ENCODE measurements at places on chromosomes 5 and 9. TPM values are rescaled to one million over a fixed set of nuclear protein-coding genes. Genes with fewer than 3 reads are reported as not detected.

LCN10 gene
- 11.2 TPM for total RNA-seq

SHISAL2B gene
- total RNA-seq = not detected

ROPN1L gene
- total RNA-seq = 1.9 TPM

PLPPR1 gene
- 5.0 TPM for total RNA-seq

TMEFF1 gene
- total RNA-seq = 0.64 TPM

PCDHGA7 gene
- 2.5 TPM for total RNA-seq

WWC1 gene
- 94.2 TPM for total RNA-seq

GPR150 gene
- total RNA-seq = 0.49 TPM

HBEGF gene
- 44.3 TPM for total RNA-seq

RANBP17 gene
- total RNA-seq = 17.8 TPM

PHF24 gene
- total RNA-seq = 0.23 TPM

CENPH gene
- 1.6 TPM for total RNA-seq

DNA sequence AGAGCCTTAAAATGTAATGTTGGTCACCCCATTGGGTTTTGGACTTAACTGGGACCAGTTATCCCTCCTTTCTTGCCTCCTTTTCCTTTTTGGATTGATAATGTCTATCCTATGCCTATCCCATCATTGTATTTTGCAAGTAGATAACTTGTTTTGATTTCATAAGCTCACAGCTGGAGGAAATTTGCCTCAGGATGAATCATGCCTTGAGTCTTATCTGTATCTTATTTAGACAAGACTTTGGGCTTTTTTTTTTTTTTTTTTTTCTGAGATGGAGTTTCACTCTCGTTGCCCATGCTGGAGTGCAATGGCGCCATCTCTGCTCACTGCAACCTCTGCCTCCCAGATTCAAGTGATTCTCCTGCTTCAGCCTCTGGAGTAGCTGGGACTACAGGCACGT lies 443.3 kb downstream of the DNAH5 start:
- H3K27me3 ChIP-seq = no peaks in the 10 kb centered on the region
- H3K36me3 ChIP-seq = no peaks in the 10 kb centered on the region
- no peak for DNase-seq
- H3K4me3 ChIP-seq = no peak overlapping the region
- H3K4me1 ChIP-seq = no peaks in the 10 kb centered on the region
- H3K27ac ChIP-seq = no peak overlapping the region

DNA sequence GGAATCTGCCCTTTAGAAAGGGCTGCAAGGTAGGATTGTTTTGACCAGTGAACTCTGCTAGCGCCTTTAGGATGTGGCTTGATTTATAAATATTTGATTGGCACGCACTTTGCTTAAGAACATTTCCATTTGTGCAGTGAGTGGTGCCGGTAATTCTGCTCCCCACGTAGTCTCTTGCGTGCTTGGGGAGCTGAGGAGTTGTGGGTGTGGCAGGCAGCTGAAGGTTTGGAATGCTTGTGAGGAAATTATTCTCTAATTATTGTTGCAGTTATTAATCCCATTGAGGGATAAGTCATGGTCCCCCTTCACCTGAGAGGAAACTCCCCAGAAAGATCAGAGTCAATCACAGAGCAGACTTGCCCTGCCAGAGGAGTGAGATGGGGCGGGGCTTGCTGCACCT lies 76.7 kb downstream of the FGF1 start:
- H3K27ac ChIP-seq = peak overlapping the region; percentile 30
- H3K27me3 ChIP-seq = no peaks in the 10 kb centered on the region
- no peak overlapping the region for H3K4me3 ChIP-seq

GRCh38 chr5:36705055-36705454 lies 98.6 kb downstream of the SLC1A3 start:
- no peak overlapping the region for H3K4me3 ChIP-seq
- peaks cover 26% of the 10 kb centered on the region for H3K4me1 ChIP-seq
- no peak for DNase-seq
- no peaks in the 10 kb centered on the region for H3K27me3 ChIP-seq
- no peak overlapping the region for H3K27ac ChIP-seq

GRCh38 chr5:115184770-115185169 lies 15.1 kb upstream of the TRIM36 start:
- H3K27ac ChIP-seq = no peak overlapping the region
- DNase-seq = no peak
- peaks cover 9% of the 10 kb centered on the region for H3K4me1 ChIP-seq
- peaks cover 50% of the 10 kb centered on the region for H3K27me3 ChIP-seq
- H3K36me3 ChIP-seq = no peaks in the 10 kb centered on the region

DNA sequence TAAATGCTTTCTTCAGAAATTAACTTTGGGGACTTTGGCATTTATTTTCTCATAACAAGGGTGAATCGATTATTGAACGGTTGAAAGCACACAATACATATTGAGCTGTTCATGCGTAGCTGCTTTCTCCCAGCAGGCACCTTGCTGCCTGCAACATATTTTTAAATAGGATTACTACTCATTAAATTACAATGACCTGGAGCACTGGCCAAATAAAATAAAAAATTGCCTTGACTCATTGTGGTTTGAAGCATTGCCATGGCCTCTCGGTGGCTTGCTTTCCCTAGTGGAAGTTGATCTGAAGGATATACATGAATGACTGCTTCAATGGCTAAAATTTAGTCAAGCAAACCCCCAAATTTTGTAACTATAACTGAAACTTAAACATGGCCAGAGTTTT lies 181.6 kb upstream of the NUDT12 start:
- H3K36me3 ChIP-seq = no peaks in the 10 kb centered on the region
- H3K4me3 ChIP-seq = no peak overlapping the region
- H3K27me3 ChIP-seq = no peaks in the 10 kb centered on the region
- H3K27ac ChIP-seq = no peak overlapping the region
- no peak for DNase-seq
- H3K4me1 ChIP-seq = no peaks in the 10 kb centered on the region

GRCh38 chr5:119290161-119290569 lies 65.7 kb upstream of the TNFAIP8 start:
- no peaks in the 10 kb centered on the region for H3K27me3 ChIP-seq
- no peaks in the 10 kb centered on the region for H3K36me3 ChIP-seq
- peaks cover 36% of the 10 kb centered on the region for H3K4me1 ChIP-seq

GRCh38 chr9:72818385-72818784 lies 134.5 kb downstream of the ALDH1A1 start:
- H3K27me3 ChIP-seq = no peaks in the 10 kb centered on the region
- H3K27ac ChIP-seq = no peak overlapping the region
- no peak for DNase-seq
- H3K36me3 ChIP-seq = no peaks in the 10 kb centered on the region
- no peak overlapping the region for H3K4me3 ChIP-seq
- no peaks in the 10 kb centered on the region for H3K4me1 ChIP-seq

DNA sequence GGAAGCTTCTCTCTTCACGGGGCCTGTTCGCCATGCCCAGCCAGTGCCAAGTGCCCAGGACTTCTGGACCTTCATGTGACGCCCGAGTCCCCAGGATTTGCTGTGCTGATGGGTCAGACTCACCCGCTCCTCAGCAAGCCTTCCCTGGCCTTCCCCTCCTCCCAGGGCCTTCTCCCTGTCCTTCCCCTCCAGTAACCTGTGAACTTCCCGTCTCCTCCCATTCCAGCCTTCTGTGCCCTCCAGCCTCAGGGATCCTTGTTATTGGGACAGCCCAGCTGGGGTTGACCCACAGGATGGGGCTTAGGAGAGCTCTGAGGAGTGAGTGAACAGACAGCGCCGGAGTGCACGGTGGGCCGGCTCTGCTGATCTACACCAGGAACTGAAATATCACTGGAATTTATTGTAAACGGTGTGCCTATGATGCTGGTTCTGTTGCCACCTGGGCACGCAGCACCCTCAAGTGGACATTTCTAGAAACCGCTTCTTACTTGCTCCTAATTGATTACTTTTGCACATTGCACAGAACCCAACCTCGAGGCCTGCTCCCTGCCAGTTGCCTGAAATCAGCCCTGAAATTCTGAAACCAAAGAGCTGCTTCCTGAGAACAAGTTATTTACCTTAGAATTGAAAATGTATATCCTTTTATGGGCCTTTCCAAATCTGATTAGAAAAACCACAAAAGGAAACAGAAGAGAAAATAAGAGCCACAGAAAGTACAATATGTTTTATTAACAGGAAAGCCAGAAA lies 1.5 kb downstream of the SPAAR start:
- peaks cover 67% of the 10 kb centered on the region for H3K4me1 ChIP-seq
- peak overlapping the region; percentile 97 for H3K27ac ChIP-seq
- peak; percentile 69 for DNase-seq
- H3K4me3 ChIP-seq = peak overlapping the region; percentile 36
- H3K27me3 ChIP-seq = no peaks in the 10 kb centered on the region
- no peaks in the 10 kb centered on the region for H3K36me3 ChIP-seq

DNA sequence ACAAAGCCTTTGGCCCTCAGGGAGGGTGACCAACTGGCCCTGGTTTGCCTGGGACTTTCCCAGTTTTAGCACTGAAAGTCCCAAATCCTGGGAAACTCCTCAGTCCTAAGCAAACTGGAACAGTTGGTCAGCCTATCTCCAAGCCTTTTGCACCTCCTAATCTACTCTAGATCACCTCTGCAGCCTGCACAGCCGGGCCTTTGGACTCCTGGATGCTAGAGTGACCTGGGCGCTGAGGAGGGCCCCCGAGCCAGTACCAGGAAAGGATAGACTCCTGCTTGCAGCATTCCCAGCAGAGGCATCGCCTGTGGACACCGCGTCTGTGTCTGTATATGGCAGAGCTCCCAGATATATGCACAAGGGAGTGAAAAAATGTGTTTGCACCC lies 15.1 kb downstream of the IRF1 start:
- no peaks in the 10 kb centered on the region for H3K27me3 ChIP-seq
- H3K4me3 ChIP-seq = no peak overlapping the region
- peak; percentile 33 for DNase-seq

- H3K4me3 ChIP-seq = no peak overlapping the region
- no peaks in the 10 kb centered on the region for H3K27me3 ChIP-seq
- H3K27ac ChIP-seq = no peak overlapping the region
These were observed 44.1 kb upstream of the SUB1 start for GRCh38 chr5:32541241-32541640.

DNA sequence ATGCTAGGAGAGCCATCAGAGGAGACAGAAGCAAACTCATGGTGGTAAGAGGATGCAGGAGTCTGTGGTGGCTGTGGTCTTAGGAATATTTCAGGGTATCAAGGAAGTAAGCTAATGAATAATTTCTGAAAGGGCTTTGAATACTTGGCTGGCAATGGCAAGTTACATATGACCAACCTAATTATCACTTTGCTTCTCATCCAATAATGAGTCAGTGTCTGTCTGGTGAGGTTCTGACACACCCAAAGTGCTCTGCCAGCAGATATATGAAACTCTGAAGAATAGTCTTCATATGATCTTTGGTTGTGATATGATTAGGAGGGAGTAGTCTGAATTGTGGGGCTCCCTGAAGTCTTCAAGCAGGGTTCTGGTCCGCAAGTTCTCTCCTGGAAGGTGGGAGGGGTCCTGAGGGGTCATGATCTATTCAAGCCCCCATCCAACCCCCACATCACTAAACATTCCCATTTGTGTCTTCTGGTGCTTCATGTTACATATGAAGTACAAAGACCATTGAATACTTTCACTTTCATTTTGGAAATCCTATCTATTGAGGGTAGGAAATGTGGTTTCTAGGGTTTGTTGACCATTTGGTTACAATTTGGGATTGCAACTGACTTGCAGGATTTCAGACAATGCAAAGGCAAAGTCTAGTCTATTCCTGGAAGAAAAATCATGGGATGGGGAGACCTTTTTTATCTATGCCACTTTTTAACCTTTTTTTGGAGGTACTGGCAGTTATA lies 199.9 kb upstream of the CDKN2B start:
- no peak for DNase-seq
- H3K4me3 ChIP-seq = peak overlapping the region; percentile 8
- H3K36me3 ChIP-seq = no peaks in the 10 kb centered on the region

DNA sequence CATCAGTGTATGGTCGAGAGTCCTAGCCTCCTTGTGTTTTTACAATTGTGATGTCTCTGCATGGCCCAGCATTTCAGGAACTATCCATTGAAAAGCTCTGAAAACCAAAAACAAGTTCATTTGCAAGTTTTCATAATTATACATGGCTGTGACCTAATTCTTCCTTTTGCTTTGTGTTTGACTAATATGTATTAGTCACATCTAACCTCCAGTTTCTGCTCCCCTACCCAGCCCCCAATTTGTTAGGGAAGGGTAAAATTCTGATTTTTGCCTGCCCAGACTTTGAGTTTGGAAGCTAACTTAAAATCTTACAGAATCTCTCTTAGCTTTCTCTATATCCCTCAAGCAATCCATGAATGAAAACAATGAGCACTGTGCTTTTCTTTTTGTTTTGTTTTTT lies 128.2 kb upstream of the SEMA6A start:
- no peaks in the 10 kb centered on the region for H3K36me3 ChIP-seq
- H3K27ac ChIP-seq = no peak overlapping the region
- H3K27me3 ChIP-seq = no peaks in the 10 kb centered on the region

DNA sequence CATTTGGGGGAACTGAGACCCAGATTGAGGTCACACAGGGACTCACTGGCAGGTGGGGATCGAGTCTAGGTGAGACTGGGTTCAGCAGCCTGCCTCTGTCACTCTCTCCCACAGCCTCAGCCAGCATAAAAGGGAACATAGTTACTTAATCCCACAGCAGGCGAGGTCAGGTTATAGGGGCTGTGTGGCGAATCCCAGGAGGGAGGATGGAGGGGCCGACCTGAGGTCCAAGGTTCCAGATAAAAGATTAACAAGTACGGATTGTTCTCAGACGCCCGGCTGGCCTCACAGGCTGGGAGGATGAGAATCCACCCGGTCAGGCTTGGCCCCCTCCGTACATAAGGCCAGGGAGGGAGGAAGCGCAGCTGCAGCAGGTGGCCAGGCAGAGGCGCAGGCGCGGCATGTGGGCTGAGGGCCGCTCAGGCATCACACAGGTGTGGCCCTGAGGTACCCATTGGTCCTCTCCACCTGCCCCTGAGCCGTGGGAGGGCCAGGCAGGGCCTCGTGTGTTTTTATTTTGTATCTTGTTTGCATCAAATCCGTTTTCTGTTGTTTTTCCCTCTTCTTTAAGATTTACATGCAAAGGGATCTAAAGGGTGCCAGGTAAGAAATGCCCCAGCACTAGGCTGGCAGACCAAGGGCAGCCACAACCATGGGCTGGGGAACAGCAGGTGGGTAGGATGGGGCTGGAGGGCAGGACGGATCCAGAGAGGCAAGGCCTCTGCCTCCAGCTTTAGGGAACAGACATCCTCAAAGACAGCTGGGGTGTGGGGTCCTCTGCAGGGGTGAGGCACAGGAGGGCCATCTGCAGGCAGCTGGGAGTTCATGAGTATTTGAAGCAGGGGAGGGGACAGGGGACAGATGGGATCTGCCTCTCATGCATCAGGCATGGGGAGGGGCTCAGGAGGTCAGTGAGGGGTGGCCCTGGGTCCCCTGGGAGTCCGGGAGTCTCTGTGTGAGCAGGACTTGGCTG lies 3.6 kb downstream of the SUSD3 start:
- peaks cover 34% of the 10 kb centered on the region for H3K4me1 ChIP-seq
- H3K27me3 ChIP-seq = no peaks in the 10 kb centered on the region
- H3K4me3 ChIP-seq = no peak overlapping the region
- H3K27ac ChIP-seq = no peak overlapping the region

DNA sequence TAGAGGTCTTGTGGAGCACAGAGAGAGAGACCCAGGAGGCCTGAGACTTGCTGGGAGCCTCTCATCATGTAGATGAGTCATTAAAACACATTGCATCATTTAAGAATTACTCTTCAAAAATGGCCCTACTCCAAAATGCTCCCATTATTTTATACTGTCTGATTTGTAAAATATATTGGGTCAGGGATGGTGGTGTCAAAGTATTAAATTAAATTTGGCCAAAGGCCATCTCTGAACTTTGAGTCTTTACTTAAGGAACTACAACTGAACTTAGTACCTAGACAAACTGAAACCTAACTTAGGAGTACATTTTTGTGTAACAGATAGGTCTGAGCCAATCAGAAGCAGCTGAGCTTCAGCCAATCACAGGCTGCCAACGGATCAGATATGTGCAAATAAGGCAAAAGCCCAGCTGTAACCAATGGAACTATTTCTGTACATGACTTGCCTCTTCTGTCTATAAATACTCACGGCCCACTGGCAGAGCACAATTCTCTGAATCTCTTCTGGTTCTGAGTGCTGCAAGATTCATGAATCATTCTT lies 657.2 kb downstream of the TLE1 start:
- H3K4me3 ChIP-seq = no peak overlapping the region
- DNase-seq = no peak
- no peaks in the 10 kb centered on the region for H3K27me3 ChIP-seq
- H3K27ac ChIP-seq = no peak overlapping the region

Data from upper lobe of right lung (tissue), 1 donor.